ENCODE measurements at places on chromosomes 7 and 10.

DNA sequence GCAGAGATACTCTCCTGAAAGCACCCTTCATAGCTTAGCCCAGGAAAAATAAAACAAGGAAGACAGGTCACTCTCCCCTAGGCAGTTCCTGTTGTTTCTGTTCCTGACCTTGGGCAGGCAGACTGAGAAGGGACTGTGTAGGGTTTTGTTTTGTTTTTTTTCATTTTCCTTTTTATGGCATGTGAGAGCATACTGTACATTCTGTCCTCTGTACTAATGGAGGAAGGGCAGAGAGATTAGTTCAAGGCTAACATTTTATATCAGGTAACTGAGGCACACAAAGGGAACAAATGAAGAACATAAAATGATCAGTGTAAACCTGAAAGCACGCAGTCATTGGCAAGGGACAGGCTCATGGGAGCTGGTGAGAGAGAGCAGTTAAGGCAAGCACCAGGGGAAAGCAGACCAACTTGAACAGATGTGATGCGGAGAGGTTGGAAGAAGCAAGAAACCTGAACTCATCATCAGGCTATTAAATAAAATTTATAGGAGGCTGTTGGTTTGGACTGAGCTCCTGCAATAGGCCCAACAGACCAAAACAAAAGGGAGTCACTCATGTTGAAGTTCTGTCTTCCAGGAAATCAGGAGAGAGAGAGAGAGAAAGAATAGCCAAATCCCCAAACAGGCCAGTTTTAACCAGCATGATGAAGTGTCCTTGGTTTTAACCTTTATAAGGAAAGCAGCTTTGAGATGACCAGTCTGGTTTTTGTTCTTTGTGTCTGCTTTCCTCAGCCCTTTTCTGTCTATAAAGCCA, 34.1 kb upstream of the PDCD4 start:
- no peak for DNase-seq

DNA sequence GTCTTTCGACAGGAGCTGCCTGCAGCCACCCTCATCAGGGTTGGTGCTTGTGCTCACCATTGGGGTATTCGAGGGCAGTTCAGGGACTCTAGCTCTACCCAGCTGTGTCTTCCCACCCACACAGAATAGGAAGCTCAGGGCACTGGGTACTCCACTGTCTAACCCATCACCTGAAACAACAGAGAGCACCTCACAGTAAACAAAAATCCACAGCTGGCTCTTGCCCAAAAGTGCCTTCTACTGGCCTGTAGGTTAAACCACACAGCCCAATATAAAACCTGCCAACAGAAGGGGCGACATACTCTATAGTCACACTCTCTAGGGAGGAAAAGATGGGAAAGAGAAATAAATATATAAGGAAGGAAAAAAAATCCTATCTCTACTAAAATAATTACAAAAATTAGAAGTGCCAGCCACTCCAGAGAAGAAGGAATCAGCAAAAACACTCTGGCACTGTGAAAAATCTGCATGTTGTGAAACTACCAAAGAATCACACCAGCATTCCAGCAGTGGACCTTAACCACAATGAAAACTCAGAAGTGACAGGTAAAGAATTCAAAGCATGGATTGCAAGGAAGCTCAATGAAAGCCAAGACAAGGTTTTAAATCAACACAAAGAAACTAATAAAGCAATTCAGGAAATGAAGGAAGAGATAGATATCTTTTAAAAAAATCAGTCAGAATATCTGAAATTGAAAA, 110.0 kb downstream of the HGF start:
- DNase-seq: no peak

DNA sequence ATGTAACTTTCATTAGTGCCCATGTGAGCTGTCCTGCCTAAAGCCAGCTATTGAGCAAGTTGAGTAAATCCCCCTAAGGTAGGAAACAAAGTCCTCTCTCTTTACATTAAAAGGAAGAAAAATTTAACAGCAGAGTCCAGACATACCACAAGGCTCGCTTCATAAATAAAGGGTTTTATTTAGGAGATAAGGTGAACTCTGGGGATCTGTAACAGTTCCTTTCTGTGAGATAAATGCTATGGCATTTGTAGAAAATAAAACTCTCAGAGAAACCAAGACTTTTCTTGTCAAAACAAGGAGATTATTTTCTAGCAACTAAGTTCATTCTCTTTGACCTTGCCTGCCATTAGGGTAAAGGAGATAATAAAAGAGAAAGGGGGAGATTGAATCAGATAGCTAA, 32.3 kb upstream of the LYZL1 start:
- no peak for DNase-seq

DNA sequence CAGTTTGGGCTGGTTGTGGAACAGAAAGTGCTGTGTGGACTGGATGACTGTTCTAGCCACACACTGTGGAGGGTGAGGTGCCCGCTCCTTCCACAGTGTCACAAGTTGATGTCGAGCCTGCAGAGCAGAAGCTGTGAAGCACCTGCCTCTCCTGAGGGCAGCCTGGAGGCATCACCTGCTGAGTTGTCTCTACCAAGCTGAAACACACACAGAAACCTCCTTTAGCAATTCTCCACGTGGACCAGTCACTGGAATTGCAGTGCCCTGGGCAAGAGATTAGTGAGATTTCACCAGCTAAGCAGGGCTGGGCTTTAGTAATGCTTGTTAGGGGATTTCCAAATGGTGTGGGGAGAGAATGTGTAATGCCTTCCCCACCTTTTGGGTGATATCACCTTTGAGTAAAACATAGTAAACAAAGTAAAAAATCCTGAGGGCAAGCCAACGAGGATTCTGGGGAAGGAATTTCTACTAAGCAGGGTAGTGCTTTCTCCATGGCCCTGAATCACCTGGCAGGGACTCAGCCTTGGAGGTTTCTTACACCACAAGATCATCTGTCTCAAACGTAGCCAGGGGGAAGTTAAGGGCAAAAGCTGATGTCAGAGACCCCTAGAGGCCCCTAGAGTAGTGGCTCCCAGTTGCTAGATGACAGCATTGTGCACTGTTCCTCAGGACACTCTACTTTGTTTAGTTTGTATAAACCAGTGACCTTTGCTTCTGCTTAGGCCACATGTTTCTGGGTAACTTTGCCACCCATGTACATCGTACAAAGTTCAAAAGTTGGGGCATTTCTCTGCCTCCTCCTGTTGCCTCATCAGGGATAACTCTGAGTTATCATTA, 233.1 kb upstream of the IGFBP3 start:
- no peak for DNase-seq

DNA sequence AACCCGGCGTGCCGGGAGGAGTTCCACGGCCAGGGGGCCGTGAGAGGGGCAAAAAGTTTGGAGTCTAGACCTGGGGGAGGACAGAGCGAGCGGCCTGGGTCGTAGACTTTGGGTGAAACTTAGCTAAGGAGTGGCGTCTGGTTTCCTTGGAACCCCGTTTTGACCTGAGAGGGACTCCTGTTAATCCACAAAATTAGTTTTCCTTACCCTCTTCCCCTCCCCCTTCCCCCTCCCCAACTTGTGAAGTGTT, 574 bp downstream of the MARCHF5 start:
- DNase-seq: no peak

GRCh38 chr10:14349081-14349480, 18.4 kb upstream of the FRMD4A start:
- DNase-seq: no peak

- DNase-seq: no peak
Observed at GRCh38 chr7:100825751-100826513, 1.4 kb downstream of the EPHB4 start.

DNA sequence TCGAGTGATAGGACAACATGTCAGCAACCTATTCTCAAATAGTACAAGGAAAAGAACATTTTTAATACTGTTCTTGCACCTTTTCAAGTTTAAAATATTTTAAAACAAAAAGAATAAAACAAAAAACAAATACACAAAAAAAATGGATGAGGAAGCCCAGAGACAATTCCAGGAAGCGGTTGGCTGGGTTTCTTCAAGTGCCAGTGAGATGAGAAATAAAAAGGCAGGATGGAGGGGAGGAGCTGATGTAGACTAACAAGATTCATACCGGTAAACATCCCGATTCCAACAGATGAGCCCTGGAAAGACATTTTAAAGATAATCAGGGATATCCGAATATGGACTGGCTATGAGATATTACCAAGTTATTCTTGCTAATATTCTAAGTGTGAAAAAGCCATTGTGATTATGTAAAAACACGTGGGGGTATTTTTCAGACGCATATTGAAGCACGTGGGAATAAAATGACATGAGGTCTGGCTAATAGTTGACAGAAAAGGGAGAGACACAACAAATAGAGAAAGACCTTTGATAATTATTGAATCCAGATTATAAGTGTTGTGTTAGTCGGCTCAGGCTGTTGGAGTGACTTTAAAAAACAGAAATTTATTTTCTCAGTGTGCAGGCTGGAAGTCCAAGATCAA, 101.3 kb upstream of the LRRC4 start:
- no peak for DNase-seq

- DNase-seq: no peak
Observed at GRCh38 chr7:47194516-47195057, 387.3 kb downstream of the TNS3 start.

GRCh38 chr7:21113609-21114415, 314.1 kb upstream of the SP4 start:
- no peak for DNase-seq

DNA sequence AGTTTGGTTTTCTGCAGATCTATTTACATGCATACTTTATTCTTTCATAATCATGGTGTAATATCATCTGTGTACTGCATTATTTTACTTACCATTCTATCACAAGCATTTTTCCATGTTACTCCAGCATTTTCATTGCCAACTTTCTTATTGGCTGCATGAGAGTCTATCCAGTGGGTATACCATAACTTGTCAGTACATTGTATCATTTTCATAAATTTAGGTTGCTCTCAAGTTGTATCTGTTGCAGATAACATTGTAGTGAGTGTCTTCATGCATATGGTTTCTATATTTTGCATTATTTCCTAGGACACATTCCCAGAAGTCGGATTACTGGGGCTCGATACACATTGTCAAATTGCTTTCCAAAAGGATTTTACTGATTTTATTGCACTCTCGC, 87.2 kb upstream of the INSYN2A start:
- no peak for DNase-seq

- DNase-seq: no peak
Observed at GRCh38 chr7:151968357-151968756, 12.1 kb downstream of the GALNTL5 start.

DNA sequence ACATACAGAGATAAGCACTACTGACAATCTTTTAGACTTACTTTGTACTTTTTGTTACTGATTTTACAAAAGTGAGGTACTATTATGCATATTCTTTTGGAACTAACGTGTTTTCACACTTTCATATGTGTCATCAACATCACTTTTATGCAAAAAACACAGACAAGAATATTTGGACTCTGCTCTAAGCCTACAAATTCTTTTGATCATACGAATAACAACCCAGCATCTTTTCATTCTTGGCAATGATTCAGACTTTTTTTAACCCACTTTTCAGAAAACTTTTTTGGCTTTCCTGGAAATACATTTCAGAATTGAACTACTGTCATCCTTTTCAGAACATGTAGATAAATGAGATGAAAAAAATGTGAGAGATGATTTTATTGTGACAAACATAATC, 30.2 kb downstream of the USP6NL start:
- no peak for DNase-seq

GRCh38 chr7:47386273-47386835, 195.6 kb downstream of the TNS3 start:
- DNase-seq: no peak

DNA sequence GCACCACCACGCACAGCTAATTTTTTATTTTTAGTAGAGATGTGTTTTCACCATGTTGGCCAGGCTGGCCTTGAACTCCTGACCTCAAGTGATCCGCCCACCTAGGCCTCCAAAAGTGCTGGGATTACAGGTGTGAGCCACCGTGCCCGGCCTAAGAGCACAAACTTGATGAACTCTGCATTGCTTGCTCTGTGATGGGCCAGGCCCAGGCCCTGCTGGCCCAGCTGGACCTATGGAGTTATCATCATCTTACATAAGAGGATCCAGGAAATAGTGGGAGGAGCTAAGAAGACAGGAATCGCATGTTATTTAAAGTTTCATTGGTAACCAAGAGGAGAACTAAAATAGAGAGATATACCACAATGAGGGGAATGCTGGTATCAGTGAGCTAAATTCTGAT, 86.9 kb downstream of the DAGLB start:
- no peak for DNase-seq

- no peak for DNase-seq
Observed at GRCh38 chr7:155529346-155529745, 17.0 kb downstream of the CNPY1 start.

- no peak for DNase-seq
Observed at GRCh38 chr7:100080907-100081534, 502 bp downstream of the ZNF3 start.
